T-helper 17 cell (primary cell): ENCODE measurements at places on chromosomes 1 and 21. TPM values are rescaled to one million over a fixed set of nuclear protein-coding genes. Genes with fewer than 3 reads are reported as not detected.

Gene ARTN
- total RNA-seq = 0.65 TPM

- no peak for DNase-seq
Measured at GRCh38 chr21:14547834-14548513, 1.9 kb upstream of the SAMSN1 start.

DNA sequence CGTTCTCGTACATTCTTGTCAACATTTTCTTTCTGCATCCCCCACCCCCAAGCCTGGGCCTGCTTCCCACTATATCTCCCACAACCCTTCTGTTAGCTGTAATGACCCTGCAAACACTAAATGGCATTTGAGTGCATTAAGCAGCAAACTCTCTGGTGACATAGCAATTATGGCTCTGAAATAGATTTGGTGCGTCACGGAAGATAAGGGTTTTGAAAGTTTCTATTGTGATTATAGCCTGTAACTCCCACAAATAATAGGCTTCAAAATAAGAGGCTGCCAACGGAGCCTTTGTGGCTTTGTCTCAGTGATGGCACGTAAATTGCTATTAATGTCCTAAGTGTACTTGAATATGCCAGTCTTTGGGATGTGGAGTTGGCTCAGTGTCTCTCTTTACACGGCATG is 277.6 kb downstream of the PBX1 start:
- DNase-seq = no peak

DNA sequence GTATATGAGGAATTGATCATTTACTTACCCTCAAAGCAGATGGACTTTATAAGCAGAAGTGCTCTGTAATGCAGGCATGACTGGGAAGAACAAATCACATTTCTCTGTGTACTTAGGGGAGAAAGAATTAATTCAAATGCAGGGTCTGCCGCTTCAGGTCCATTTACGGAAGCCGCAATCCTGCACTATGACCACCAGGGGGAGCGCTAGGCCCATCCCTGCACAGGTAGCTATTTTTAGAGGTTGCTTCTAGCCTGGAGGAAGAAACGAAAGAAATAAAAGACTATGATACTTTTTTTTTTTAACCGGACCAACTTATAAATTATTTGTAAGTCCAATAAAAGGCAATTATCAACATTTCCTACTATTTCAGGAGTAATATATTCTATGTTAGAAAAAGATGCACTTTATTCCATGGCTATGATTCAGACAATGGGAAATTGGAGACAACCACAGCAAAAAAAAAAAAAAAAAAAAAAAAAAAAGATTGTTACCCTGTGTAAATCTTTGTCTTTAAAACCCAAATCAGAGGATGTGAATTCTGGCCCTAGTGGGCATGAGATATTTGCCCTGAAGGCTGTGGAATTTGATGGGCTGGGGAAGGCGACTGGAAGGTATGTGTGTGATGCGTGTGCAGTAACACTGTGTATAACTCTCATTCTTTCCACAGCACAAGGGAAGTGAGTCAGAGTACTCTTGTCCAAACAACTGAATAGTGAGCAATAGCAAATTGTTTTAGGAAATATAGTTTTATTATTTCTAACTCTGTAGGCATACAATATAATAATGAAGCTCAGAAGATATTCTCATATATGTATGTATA is 12.9 kb upstream of the FYB2 start:
- DNase-seq = peak; percentile 42
